T1000 (cell line): ENCODE measurements at places on chromosomes 11 and 22.

DNA sequence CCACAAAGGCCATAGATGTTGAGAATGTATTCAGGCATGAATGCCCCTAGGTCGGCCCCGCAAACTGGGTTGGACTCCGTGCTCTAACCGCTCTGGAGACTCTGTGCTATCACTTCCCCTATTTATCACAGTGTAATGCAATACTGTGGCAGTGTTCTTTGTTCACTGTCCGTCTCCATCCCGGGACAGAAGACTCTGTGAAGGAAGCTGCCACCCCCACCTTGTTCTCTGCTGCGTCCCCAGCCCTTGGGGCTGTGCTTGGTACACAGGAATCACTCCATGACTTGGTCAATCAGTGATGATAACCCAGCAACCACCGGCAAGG is 57.6 kb downstream of the TSPAN18 start:
- no peak for DNase-seq

- no peak for DNase-seq
Observed at GRCh38 chr11:3022300-3022967, 30.3 kb upstream of the NAP1L4 start.

- no peak for DNase-seq
Observed at GRCh38 chr11:62556875-62557631, 10.4 kb upstream of the AHNAK start.

DNA sequence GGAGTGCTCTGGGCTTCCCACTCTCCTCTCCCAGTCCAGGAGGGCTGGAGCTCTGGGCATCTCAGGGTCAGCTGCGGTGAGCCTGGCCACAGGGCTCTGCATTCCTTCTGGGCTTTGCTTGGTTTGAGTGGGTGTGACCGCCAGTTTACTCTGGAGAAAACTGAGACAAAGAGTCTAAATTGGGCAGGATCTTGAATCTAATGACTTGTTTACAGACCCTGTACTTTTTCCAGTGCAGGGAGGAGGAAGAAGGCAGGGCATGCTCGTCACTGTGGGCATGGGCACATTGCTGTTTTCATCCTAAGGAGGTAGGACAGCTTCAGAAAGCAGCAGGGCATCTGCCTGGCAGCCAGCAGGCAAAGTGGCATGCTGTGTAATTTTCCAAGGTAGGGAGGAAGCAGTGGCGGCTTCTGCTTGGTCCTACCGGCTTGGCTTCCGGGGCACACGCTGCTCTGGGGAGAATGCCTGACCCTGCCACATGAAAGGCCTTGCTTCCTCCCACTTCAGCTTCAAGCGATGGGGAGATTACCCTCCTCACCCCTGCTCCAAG is 22.9 kb downstream of the FLI1 start:
- no peak for DNase-seq

GRCh38 chr11:42315846-42316245 is 856.4 kb upstream of the LRRC4C start:
- no peak for DNase-seq

DNA sequence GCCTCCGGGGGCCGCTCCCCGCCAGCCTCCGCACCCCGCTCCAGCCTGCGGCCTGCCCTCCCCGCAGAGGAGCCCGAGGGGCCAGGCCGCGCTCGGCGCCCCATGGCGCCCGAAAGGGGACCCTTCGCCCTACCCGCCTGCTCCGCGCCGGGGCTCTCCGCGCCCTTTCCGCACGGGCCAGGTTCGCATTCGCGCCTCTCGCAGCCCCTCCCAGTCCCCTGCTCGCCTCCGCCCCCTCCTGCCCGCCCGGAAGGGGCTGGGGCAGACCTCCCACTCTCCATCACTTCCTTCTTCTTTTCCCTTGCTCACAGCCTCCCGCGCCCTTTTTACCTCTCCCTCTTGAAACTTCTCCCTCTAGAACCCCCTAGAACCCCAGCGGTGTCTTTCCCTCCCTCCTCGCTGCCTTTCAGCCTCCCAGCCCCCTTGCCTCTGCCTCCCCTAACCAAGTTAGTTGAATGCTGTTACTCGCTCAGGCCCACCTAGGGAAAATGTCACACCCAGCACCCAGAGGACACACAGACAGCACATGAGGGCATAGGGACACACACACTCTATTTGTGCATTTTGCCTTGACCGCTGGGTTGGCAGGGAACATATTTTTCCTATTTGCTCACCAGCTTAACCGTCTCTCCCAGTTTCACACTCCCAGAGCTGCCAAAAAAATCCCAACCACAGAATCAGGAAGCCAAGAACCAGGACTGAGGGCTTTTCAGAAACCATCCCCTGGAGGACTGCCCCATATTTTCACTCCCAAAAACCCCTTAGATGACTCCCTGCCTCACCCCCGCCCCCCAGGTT is at the start of gene SLC43A3:
SLC43A3 (minus strand) TSS at position 193 of the 798 bp plus-strand sequence. CDS start 949 bp downstream, outside the sequence.
- DNase-seq = peak; percentile 33
